ENCODE measurements at places on chromosomes 2 and 18.

DNA sequence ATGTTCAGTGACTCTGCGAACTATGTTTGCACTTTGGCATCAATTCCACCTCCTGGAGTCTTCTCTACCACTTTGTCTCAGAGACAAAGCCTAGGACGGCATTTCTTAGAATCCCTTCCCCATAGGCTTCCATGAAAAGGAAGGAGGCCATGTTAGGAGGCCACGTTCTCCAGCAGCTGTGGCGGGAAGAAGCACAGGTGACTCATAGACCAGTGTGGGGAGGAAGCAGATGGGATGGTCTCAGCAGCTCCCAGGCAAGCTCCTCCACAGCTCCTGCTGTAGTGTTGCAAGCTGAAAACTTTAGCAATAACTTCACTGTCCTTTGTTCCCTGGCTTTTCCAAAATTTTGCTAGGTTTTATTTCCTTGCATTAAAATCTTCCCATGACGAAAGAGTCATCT is 781.3 kb upstream of the ID2 start:
- no peak for DNase-seq

DNA sequence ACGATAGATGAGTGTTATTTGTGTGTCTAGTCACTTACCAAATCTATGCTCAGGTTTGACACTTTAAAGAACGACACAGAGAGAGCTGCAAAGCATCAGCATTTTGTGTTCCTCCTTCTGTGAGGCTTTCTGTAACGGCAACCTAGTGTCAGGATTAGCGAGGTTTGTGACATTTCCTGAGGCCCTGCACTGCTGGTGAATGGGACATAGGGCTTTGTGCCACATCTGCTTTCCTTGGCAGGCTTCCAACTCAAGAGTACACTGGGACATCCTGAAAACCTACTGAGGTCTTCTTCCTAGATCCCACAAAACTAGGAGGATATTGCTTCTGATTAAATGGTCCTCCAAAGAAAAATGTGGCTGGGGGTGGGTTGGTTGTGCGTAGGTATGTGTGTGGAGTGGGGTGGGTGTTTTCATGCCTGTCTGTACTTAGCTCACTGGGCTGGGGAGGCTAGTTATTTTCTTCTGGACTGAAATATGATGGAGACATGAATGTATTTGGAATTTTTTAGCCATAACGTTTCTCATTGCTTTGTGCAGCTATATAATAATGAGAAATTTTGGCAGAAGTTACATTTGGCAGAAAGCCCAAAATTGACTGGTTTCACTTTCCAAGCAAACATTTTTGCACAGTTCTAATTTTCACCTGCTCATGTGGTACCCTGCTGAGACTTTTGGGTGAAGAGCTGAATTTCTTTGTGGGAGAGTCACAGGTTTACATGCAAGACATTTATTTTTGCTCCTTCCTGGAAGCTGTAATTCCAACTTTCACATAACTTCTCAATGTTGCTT is 308.4 kb downstream of the XIRP2 start:
- no peak for DNase-seq

GRCh38 chr2:33496150-33496549 is 19.7 kb downstream of the RASGRP3 start:
- DNase-seq = no peak

DNA sequence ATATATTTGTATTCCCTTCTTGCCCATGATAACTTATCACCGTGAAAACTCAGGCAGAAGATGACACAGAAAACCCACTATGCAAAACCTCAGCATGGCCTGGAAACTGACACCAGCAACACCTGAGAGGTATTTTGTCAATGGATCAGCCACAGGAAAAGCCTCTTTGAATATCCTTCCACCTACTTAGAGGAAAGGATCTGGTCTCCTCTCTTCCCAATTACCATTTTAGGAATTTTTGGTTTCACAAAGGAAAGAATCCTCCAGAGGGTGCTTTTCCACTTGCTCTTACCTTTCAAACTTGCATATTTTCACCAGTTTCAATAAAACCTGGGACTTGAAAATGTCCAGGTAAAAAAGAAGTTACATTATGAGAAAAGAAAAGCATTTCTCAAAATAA is 20.0 kb upstream of the MEIS1 start:
- no peak for DNase-seq

GRCh38 chr2:9166579-9167377 is 39.8 kb upstream of the ASAP2 start:
- no peak for DNase-seq

DNA sequence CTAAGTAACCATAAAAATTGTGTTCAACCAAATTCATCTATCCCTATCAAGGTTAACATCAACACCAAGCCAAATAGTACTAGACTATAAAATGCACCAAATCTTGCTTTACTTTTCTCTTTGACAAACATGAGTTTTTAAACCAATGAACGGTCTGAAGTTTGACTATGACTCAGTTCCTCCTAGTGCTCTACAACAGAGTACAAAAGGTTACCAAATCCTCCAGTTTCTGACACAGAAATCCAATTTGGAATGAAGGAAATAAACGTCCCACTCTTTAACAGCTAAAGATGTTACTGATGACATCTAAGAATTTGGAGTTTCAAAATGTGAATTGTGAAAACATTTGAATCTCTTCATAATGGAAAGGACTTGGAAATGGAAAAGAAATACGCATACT is 11.8 kb upstream of the ACVR1 start:
- no peak for DNase-seq

- no peak for DNase-seq
Measured at GRCh38 chr2:54092940-54093339, 22.5 kb upstream of the ACYP2 start.

GRCh38 chr2:183059561-183059960 is 19.0 kb upstream of the DUSP19 start:
- DNase-seq = no peak

- no peak for DNase-seq
Measured at GRCh38 chr18:26466026-26466425, 82.3 kb downstream of the KCTD1 start.

GRCh38 chr2:168307379-168307778 is 60.0 kb upstream of the STK39 start:
- DNase-seq = no peak

- DNase-seq = no peak
Measured at GRCh38 chr18:74360852-74361655, 45.4 kb downstream of the C18orf63 start.

DNA sequence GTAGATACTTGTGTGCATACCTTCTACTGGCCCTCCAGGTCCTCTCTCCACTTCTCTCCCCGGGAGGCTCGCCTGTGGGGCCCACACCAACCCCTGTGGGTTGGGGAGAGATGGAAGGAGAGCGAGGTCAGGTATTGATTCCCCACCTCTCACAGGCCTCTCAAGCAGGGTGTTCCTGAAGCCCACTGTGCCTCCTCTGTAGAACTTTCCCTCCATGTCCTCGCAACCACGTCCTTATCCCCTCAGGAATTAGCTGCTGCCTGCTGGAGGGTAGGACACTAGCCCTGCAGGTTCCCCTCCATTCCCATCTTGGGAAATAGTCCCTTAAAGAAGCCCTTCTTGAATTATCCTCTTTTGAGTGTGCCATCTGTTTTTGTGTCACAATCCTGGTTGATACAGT is 38.9 kb upstream of the KLF11 start:
- DNase-seq = no peak

- no peak for DNase-seq
Measured at GRCh38 chr18:72762515-72763122, 105.2 kb downstream of the NETO1 start.

- no peak for DNase-seq
Measured at GRCh38 chr2:30871440-30871839, 64.2 kb upstream of the CAPN13 start.

DNA sequence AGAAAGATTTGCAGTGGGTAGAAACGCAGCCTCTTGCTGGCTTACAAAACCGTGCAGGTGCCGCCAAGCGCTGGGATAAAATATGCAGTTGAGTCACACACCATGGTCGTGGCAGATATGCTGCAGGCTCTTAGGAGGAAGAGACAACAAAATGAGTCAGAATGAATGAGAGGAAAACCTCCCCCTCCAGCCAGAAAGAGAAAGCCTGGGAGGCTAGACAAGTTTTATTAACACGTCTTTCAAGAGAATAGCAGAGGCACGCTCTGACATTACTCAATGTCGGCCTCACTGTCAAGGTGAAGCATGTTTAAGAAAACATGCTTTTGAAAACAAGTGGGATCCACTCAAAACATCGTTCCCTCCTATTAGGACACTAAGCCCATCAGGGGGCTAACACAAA is 37.1 kb upstream of the ZCCHC2 start:
- no peak for DNase-seq

- DNase-seq = peak; percentile 24
Measured at GRCh38 chr2:180980106-180980942, at the start of gene UBE2E3. Gene UBE2E3, plus strand, starts transcription at chr2:180980605. Its CDS starts 1,438 bp downstream, at chr2:180982043.

- DNase-seq = no peak
Measured at GRCh38 chr2:15701341-15701907, 109.8 kb downstream of the DDX1 start.

DNA sequence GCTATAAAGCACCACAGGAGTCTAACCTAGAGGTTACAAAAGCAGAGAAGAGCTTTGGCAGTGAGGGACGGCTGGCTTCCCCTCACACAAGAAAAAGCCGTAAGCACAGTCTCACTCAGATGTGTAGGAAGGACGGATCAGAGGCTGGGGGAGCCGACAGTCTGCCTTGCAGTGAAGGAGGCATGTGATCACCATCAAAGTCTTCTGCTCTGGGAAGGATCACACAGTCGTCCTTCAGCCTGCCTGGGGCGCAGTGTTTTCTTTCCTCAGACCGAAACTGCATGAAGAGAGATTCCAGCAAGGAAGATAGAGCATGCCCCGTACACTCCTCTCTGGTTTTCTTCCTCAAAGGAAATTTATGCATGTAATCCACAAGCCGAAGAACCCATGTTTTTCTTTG is 24.1 kb downstream of the GATA6 start:
- DNase-seq = no peak

DNA sequence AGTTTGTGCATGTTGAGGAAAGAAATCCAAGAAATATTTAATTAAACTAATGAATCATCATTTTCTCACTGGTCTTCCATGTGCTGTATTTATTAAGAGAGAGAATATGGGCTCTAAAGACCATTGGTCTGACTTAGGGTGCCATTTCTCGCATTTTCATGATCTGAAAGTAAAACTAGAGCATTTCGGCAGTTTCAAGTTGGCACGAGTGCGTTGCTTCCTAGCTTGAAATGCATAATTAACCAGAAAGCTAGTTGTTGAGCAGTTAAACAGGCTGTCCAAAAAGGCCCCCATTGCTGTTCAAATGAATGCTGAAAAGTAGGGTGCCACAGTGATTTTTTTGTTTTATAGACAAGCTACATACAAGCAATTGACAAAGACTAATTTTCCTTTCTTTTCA is 47.4 kb downstream of the SLC8A1 start:
- no peak for DNase-seq

DNA sequence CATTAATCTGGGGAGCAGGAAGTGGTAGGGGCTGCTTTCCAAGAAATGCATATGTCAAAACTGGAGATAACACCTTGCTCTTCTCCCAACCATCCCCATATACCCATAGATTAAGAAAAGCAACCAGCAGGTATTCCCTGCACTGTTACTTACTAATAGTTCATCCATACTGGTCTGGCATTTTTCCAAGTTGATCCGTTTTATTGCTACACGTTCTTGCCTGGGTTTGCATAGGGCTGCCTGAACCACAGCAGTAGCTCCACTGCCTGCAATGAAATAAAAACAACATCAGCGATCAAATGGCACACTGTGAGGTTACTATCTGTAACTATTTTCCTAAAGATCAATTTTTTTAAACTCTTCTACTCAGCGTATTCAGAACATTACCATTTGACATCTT is 65.6 kb downstream of the STK39 start:
- DNase-seq = no peak

DNA sequence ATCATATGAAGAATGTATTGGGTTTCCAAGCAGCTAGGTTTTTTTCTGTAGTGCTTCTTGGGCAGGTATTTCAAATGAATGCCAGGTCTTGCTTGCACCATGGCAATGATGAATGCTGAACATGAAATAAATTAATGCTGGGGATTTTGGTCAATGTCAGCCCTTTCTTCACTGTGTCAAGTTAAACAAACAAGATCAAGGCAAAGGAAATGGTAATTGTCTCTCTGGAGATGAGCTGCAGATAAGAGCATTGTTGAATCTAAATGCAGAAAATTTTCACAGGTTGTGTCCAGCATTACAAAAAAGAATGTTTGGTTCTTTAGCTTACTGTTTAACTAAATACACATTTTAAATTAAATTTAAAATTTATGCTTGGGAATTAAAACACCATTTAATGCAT is 144.3 kb downstream of the GPD2 start:
- no peak for DNase-seq

- no peak for DNase-seq
Measured at GRCh38 chr2:150023044-150023443, 435.5 kb upstream of the MMADHC start.

DNA sequence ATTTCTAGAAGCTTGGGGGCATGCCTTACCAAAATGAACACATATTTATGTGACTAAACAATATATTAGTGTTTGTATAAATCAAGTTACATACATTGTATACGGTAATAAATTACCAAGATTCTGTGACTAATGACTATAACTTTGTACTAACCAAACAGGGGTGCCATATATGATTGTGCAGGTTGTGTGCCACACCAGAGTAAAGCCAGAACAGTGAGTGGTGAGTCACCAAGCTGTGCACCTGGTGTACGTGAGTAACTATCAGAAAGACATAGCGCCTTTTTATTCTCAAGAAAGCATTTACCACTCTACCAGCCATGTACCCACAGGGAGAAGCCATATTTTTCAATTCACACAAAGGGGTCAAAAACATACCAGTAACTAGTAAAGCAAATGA is 453.2 kb upstream of the PIK3C3 start:
- DNase-seq = no peak

DNA sequence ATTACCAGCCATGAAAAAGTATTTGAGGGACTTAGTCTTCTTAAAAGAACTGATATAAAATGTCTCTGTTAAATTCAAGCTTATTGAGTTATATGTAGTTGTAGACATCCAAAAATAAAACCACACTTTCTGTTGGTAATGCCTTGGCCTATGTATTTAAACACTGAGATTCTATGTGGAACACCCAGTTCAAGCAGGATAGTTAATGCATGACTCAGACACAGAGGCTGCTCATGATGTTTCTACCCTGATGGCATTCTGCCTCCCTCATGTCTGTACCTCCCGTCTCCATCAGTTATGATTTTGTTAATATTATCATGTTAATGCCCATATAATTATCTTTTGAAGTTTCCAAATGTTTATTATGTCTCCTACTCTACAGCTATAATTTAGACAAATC is 164.5 kb downstream of the XIRP2 start:
- DNase-seq = no peak

DNA sequence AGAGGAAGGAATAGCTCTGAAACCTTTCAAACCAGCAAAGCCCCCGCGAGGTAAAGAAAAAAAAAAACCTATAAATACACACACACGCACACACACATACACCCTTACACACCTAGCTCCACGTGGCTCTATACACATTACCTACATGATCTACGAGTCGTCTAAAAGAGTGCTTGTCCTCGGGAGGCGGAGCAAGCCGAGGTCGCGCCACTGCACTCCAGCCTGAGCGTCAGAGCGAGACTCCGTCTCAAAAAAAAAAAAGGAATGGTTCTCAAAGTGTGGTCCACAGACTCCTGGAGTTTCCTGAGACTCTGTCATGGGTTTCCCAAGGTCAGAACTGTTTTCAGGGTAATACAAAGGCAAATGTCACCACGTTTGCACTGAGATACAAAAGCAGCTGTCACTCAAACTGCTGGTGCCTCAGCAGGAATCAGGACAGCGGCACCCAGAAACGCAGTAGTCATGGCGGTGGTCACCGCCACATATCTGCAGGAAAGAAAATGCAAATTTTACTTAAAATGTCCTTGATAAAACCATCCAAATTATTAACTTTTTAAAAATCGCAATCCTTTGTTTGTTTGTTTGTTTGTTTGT is 130.0 kb upstream of the GPC1 start:
- no peak for DNase-seq

GRCh38 chr2:74011246-74011645 is 26.5 kb downstream of the TET3 start:
- no peak for DNase-seq
